ENCODE measurements at places on chromosomes 2 and 18.

GRCh38 chr2:12498704-12499103 is 218.0 kb upstream of the TRIB2 start:
- peak; percentile 59 for DNase-seq

- no peak for DNase-seq
Observed at GRCh38 chr2:175011505-175011904, 6.3 kb upstream of the CHN1 start.

DNA sequence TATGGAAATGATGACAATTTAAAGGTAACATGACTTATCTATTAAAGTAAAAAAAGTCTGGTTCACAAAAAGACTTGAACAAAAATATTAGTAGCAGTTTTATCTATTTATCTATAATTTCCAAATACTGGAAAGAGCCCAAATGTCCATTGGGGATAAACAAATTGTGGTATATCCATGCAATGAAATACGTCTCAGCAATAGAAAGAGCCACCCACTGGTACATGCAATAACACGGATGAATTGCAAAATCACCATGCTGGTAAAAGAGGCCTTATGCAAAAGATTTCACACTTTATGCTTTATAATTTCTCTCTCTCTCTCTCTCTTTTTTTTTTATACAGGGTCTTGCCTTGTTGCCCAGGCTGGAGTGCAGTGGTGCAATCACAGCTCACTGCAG is 91.4 kb upstream of the ASAP2 start:
- no peak for DNase-seq

- DNase-seq = no peak
Observed at GRCh38 chr18:56199580-56200330, 438.6 kb downstream of the TXNL1 start.

All from fibroblast of lung (primary cell).